ENCODE measurements at places on chromosomes 7 and 10.

DNA sequence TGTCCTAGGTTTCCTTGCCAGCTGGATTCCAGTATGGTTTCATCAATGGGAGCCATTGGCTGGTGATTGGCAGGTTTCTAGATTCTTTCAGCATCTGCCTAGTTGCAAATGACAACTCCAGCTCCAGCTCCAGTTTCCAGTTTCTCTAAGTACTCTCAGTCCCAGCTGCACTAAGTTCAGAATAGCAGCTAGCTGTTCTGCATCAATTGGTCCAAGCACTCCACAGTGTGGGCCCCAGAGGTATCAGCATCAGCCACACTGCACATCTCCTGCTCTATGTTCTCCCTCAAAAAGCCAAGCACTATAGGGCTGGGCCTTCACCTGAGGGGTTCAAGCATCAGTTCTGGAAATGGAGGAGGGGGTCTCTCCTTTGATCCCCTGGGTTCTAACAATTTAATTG is 143.4 kb downstream of the VPS50 start:
- DNase-seq: no peak
- no peaks in the 10 kb centered on the region for H3K4me1 ChIP-seq
- no peak overlapping the region for H3K27ac ChIP-seq
- H3K4me3 ChIP-seq: no peak overlapping the region

DNA sequence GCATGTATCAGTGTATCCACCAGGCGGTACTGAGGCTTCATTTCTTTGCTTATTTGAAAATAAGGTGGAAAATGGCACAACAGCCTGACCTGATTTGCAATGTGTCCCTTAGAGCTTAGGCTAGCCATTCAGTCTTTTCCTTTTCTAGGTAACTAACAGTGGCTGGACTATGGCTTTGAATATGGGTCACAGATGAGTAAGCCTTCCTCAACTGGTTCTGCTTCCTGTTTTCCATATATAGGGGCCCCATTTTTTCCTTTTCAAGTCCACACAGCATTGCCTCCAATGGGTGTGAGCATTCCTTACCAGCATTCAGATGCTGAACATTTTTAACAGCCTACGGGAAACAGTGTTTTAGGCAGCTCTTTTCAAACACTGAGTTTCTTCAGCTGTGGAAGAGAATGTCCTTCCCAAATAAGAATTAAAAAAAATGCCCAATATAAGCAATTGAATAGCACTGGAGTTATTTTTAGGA is 3.9 kb upstream of the ITGB1 start:
- no peaks in the 10 kb centered on the region for H3K27me3 ChIP-seq
- no peaks in the 10 kb centered on the region for H3K36me3 ChIP-seq
- no peak overlapping the region for H3K4me3 ChIP-seq
- peaks cover 32% of the 10 kb centered on the region for H3K4me1 ChIP-seq
- DNase-seq: peak; percentile 23

GRCh38 chr10:93991596-93992284 is 2.0 kb upstream of the PLCE1 start:
- H3K4me1 ChIP-seq: peaks cover 33% of the 10 kb centered on the region
- H3K27me3 ChIP-seq: no peaks in the 10 kb centered on the region
- peak overlapping the region; percentile 68 for H3K27ac ChIP-seq
- no peaks in the 10 kb centered on the region for H3K36me3 ChIP-seq

DNA sequence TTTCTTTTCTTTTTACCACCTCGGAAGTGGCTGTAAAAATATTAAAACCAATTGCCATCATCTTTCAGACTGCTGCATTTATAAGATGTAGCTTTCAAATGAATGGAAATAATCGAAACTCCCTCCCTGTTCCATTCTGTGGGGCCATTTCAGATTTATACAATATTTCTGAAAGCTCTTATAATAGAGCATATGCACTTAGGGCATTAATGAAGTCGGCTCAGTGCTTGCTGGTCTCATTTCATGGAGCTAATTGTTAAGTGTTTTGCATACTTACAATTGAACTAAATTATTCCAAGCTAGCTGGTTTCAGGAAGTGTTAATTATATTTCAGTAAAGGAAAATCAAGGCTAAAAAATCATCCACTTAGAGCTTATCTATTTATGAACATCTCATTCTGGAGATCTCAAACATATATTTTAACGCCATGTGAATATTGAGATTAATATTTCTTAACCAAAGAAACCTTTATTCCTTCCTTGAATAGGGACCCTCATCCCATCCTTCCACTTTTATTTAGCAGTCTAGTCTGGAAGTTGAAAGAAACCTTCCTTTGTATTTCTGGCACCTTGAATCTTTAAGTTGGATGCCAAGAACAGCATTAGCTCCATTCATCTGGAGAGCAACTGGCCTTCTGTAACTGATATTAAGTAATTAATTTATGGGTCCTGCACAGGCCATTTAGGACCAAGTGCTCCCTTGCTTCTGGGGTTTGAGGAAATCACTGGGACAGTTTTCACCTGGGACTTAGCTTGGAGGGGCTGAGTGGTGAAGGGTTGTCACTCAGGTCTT is 45.1 kb downstream of the RPS24 start:
- no peaks in the 10 kb centered on the region for H3K36me3 ChIP-seq
- no peak overlapping the region for H3K4me3 ChIP-seq
- no peaks in the 10 kb centered on the region for H3K27me3 ChIP-seq

DNA sequence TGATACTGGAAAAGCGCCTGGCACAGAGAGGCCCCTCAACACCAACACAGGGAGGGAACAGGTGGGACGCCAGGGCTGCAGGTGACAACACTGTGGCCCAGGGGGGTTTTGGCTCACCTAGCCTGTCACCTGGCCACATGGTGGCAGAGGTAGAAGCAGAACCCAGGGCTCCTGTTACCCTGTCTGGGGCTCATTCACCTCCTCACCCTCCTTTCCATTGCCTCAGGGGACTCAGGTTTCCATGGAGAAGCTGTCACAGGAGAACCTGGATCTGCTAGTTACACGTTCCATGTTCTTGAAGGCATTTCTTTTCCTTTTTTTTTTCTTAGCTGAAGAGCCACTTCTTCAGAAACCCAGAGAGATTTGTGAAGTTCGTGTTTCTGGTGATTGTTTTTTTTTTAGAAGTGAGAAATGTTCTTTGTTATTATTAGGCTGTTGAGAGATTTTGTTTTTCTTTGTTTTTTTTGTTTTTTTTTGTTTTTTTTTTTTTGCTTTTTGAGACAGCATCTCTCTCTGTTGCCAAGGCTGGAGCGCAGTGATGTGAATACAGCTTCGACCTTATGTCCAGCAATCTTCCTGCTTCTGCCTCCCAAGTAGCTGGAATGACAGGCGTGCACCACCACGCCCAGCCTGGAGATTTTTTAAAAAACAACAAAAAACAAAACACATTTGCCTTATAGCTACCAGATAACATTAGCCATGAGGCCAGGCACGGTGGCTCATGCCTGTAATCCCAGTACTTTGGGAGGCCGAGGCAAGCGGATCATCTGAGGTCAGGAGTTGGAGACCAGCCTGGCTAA is 16.0 kb downstream of the DENND2A start:
- no peak overlapping the region for H3K27ac ChIP-seq
- no peak overlapping the region for H3K4me3 ChIP-seq
- DNase-seq: no peak
- no peaks in the 10 kb centered on the region for H3K4me1 ChIP-seq
- no peaks in the 10 kb centered on the region for H3K27me3 ChIP-seq
- H3K36me3 ChIP-seq: no peaks in the 10 kb centered on the region

DNA sequence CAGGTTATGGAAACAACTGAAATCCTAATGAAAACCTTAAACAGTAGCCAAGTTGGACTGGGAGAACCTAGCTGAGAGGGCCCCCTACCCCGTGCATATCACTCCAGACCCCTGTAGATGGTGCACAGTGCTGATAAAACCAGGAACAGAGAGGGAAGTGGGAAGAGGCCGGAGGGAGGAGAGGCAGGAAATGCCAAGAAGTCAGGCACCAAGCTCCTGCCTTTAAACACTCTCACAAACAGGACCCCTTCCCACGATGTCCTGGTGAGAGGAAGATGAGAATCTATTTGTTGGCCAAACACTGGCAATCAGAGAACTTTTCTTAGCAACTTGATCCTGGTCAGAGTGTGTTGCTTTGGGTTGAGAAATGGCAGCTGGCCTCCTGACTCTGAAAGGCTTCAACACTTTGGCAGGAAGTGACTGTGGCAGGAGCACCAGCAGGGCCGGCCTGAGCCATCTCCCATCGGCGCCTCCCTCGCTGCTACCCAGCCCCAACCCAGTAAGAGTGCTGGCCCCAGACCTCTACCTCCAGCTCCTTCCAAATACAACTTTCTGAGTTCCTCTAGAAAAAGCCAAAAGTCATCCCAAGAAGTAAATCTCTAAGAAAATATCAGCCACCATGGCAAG is 39.5 kb downstream of the GSDME start:
- H3K4me3 ChIP-seq: no peak overlapping the region
- no peaks in the 10 kb centered on the region for H3K36me3 ChIP-seq
- no peaks in the 10 kb centered on the region for H3K4me1 ChIP-seq
- no peak for DNase-seq
- H3K27me3 ChIP-seq: no peaks in the 10 kb centered on the region

- no peak overlapping the region for H3K4me3 ChIP-seq
- H3K27ac ChIP-seq: no peak overlapping the region
- no peaks in the 10 kb centered on the region for H3K36me3 ChIP-seq
- no peaks in the 10 kb centered on the region for H3K27me3 ChIP-seq
- no peaks in the 10 kb centered on the region for H3K4me1 ChIP-seq
- no peak for DNase-seq
These were observed 76.6 kb downstream of the CNNM2 start for GRCh38 chr10:102994531-102995295.

GRCh38 chr7:93551063-93551895 is 23.2 kb downstream of the CALCR start:
- DNase-seq: peak; percentile 7
- H3K36me3 ChIP-seq: no peaks in the 10 kb centered on the region
- no peak overlapping the region for H3K4me3 ChIP-seq
- H3K27me3 ChIP-seq: no peaks in the 10 kb centered on the region

DNA sequence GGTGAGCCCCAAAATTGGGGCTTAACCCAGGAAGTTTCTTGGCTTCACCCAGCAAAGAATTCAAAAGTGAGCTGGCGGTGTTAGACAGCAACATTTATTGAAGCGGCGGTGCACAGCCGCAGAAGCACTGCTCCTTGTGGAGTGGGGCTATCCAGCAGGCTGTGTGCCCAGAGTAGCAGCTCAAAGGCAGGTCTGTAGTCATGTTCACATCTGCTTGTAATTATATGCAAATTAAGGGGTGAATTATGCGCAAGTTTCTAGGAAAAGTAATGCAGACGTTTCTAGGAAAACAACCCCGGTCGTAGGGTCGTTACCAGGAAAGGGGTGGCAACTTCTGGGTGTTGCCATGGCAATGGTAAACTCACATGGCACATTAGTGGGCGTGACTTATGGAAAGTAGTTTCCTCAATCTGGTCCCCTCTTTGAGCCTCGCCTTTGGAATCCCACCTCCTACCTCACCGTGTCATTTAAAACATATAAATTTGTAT is 13.7 kb upstream of the KBTBD2 start:
- H3K4me3 ChIP-seq: no peak overlapping the region
- peak; percentile 44 for DNase-seq
- H3K36me3 ChIP-seq: no peaks in the 10 kb centered on the region
- no peak overlapping the region for H3K27ac ChIP-seq
- H3K4me1 ChIP-seq: peaks cover 7% of the 10 kb centered on the region

- no peak overlapping the region for H3K4me3 ChIP-seq
- H3K36me3 ChIP-seq: no peaks in the 10 kb centered on the region
- peak; percentile 57 for DNase-seq
- no peaks in the 10 kb centered on the region for H3K4me1 ChIP-seq
These were observed 15.4 kb downstream of the GPNMB start for GRCh38 chr7:23261843-23262452.

GRCh38 chr10:5147255-5147980 is 37.5 kb downstream of the AKR1C8 start:
- H3K4me3 ChIP-seq: no peak overlapping the region
- H3K27ac ChIP-seq: peak overlapping the region; percentile 83
- peak; percentile 70 for DNase-seq
- no peaks in the 10 kb centered on the region for H3K27me3 ChIP-seq
- peaks cover 36% of the 10 kb centered on the region for H3K4me1 ChIP-seq
- no peaks in the 10 kb centered on the region for H3K36me3 ChIP-seq

- H3K27ac ChIP-seq: no peak overlapping the region
- H3K27me3 ChIP-seq: no peaks in the 10 kb centered on the region
- no peaks in the 10 kb centered on the region for H3K36me3 ChIP-seq
- no peak for DNase-seq
- peaks cover 7% of the 10 kb centered on the region for H3K4me1 ChIP-seq
- H3K4me3 ChIP-seq: no peak overlapping the region
These were observed 4.2 kb downstream of the IKZF1 start for GRCh38 chr7:50308532-50309385.

DNA sequence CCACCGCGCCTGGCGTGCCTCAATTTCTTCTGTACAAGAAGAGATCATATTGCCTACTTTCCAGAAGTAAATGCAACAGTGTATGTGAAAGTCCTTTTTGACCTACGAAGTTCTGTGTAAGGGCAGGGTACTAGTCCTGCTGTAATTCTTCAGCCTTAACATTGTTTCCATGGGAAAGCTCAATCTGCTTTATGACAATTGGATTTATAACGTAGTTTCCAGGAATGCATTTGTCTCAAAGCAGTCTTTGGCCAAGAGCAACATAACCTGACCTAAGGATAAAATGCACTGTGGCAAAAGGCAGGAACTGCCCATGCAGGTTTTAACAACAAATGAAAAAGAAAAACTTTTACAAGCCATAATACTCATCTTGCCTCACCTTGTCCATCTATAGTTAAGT is 108.1 kb upstream of the PODXL start:
- no peak overlapping the region for H3K27ac ChIP-seq
- no peak for DNase-seq
- H3K4me3 ChIP-seq: no peak overlapping the region
- no peaks in the 10 kb centered on the region for H3K27me3 ChIP-seq
- H3K4me1 ChIP-seq: no peaks in the 10 kb centered on the region

- H3K4me1 ChIP-seq: no peaks in the 10 kb centered on the region
- no peak overlapping the region for H3K27ac ChIP-seq
- no peak for DNase-seq
- no peak overlapping the region for H3K4me3 ChIP-seq
These were observed 131.0 kb upstream of the C1GALT1 start for GRCh38 chr7:7051206-7051877.

DNA sequence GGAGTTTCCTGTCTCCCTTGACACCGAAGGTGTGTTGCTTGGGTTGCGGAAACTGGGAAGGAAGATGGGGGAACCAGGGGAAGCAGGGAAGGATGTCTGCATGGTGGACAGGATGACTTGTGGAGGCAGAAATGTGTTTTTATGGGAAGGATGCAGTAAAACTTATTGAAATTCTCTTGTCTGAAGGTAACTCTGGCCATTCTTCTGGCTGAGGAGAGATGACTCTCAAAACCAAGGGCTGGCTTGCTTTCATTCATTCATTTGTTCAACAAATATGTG is 1.5 kb downstream of the UBTD1 start:
- H3K27me3 ChIP-seq: no peaks in the 10 kb centered on the region
- H3K4me3 ChIP-seq: no peak overlapping the region
- no peak for DNase-seq

DNA sequence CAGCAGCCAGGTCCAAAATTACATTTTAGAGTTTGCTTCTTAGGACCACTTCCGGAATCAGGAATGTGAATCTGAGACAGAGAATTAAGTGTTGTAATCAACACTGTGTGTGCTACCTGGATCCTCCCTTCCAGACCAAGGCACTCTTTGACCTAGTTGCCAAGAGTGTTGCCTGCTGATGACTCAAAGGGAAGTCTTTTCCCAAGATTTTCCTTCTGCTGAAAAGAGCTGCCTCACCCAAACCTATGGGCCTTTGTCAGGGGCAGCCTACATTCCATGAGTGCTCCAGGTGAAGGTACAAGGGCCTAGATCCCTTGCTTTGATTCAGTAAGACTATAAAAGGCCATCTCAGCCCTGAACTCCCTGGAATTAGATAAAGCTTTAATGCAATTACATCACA is 712.5 kb upstream of the ANKRD30A start:
- H3K27ac ChIP-seq: no peak overlapping the region
- H3K4me1 ChIP-seq: no peaks in the 10 kb centered on the region
- DNase-seq: no peak
- no peaks in the 10 kb centered on the region for H3K27me3 ChIP-seq
- H3K36me3 ChIP-seq: no peaks in the 10 kb centered on the region
- H3K4me3 ChIP-seq: no peak overlapping the region

All from body of pancreas (tissue), 4 donors.